ENCODE measurements at places on chromosomes 6 and 20.

DNA sequence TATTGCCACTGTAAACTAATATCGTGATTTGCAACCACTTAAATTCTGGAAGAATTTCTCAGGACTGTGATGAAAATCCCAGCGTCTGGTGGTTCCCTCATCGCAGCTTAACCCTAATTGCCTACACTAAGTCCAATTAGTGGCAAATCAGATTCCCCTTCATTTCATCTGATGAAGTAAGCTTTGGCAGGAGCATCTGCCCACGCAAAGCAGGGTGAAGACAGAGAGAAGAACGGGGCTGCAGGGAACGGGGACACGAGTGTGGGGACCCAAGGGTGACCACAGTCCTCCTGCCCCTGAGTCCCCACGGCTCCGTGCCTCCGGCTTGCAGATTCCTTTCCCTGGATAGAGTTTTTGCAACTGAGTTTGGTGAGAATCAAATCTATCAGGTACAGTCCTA is 159.5 kb downstream of the LY86 start:
- no peak for DNase-seq

DNA sequence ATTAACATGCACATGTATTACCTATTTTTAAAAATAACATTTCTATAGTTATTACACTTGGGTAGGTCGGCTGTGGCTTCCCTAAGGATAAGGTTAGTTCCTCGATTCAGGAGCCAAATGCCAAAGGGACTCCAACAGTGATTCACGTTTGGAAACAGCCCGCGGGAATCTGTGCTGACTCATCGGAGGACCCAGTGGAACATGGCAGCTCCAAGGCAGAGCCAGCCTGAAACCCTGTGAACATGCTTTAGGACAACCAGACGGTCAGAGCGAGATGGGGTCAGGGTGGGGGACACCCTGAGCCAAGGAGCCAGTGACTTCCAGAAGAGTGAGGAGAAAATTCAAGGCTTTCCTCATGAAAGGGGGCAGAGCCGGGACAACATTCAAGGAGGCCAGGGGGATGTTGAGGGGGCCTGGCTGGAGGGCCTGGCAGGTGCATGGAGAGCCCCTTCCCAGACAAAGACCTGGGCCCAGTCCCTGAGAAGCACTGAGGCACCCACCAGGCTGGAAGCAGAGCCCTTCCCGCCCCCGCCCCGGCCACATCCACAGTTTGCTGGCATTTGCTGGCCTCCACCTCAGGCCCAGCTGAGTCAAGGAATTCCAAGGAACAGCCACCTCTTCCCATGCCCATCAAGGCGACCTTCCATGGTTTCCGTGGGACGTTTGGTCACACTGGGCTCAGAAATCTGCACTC is 133.2 kb downstream of the SNX5 start:
- peak; percentile 7 for DNase-seq

- DNase-seq = peak; percentile 59
Observed at GRCh38 chr20:64057628-64058498, 5.1 kb upstream of the TCEA2 start.

GRCh38 chr20:38243709-38244020 is 16.9 kb downstream of the KIAA1755 start:
- no peak for DNase-seq

DNA sequence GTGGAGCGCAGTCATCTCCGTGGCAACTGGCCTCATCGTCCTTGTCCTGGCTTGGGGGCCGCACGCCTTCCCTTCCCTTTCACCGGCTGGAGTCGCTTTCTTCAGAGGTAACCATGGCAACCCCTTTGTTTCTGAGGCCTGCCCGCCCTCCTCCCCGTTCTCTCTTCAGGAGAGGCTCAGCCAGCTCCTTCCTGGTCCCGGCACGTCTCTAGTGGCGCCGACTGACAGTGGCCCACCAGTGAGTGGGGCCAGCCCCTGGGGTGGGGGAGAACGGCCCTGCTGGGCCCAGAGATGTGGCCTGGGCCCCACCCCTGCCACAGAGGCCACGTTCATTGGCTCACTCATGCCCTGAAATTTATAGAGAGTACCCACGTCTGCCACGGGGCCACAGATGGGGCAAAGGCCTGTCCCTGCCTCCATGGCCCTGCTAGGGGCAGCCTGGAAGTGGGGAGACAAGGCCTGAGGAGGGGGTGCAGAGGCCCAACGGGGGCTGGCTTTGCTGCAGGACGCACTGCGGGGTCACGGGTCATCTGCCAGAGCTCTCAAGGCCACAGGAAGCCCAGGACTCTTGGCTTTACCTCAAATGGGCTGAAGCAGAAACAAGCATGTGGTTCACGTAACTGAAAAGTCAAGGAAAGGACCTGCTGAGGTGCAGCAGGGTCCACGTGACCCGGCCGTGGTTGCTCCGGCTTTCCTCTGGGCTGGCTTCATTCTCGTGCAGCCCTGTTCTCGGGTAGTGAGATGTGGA is 1.4 kb upstream of the OSBPL2 start:
- DNase-seq = no peak

GRCh38 chr20:14744723-14745122 is 407.3 kb upstream of the FLRT3 start:
- DNase-seq = no peak

DNA sequence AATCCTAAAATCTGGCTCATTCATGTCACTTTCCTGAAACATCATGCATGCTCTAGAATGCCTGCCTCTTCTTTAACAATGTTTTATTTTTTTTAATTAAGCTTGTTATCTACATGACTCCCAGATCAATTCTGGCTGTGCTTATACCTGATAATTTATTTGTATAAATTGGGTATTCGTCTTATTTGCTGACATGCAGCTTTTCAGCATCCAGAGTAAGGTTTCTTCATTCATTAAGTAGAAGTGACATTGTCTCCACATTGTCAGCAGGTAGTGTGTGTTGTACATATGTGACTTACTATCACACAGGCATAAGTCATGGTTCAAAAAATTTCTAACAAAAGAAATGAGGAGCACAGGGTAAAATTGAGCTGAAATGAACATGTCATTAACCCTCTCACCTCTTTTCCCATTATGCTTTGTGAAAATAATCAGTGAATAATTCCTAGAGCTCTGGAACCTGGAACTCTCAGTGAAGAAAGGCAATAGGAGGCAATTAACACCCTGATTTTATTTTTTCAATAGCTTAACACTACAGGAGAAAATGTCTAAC is 157.4 kb downstream of the OPRM1 start:
- DNase-seq = no peak

All from LoVo (cell line).